CD4-positive, CD25-positive, alpha-beta regulatory T cell (primary cell): ENCODE measurements at places on chromosomes 5 and 9. TPM values are rescaled to one million over a fixed set of nuclear protein-coding genes. Genes with fewer than 3 reads are reported as not detected.

The MLANA gene
- 0.14 TPM for polyA plus RNA-seq

The CRB2 gene
- 0.03 TPM for polyA plus RNA-seq

The PDLIM4 gene
- polyA plus RNA-seq = not detected

The ZER1 gene
- 36.2 TPM for polyA plus RNA-seq

The CDKN2A gene
- polyA plus RNA-seq = 22.5 TPM

The ADAMTS2 gene
- polyA plus RNA-seq = not detected

The SPATA31A3 gene
- not detected for polyA plus RNA-seq

The TAF11L5 gene
- not detected for polyA plus RNA-seq
